ENCODE measurements at places on chromosomes 11 and 22.

DNA sequence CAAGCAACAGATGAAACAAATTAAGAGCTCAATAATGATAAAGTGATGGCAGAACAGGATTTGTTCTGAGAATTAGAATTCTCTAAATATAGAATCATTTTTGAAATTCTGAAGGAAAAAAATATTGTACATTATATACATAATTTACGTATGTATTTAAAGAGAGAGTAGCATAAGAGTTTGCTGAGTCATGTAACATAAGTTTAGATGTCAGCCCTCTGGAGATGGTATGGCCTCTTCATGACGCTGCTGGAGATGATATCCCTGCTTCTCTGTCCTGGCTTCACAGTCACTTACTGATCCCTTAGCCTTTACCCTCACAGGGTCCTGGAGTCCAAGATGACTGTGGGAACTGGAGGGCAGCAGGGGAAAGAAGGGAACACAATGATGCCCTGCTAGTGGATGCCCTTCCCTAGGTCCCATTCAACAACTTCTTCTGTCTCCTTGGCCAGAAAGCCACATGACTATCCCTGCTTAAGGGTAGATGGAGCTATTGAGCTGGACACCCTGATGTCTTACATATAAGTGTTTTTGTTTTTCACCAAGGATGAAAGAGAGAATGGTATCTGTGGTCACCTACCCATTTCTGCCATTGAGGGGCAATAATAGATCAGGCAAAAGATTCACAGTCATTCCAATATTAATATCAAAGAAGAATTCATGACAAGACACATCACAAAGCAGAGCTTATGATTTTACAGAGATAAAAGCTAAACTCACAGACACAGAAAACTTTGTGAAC lies 753.1 kb downstream of the TBC1D22A start:
- no peak for DNase-seq

DNA sequence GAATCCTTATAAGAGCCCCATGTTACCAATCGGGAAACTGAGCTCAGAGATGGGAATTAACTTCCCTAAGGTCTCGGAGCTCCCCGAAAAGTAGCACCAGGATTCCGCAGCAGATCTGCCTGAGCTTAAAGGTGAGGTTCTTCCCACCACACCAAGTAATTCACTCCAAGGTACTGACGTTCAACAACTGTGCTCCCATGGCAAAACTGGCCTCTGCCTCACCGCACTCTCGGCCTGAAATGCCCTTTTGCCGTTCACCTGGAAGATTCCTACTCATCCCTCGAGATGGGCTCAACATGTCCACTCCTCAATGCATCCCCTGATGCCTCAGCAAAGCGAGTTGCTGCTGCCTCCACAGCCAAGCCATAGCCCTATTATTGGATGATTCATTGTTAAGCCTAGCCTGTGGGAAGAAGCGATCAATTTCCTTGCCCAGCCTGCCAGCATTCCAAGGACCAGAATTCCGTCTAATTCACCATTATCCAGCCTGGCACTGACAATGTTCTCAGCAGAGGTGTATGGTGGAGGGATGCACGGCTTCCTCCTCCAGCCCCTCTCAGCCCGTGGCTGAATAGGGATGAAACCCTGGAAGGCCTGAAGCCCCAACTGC lies 4.2 kb downstream of the PLAAT3 start:
- no peak for DNase-seq

DNA sequence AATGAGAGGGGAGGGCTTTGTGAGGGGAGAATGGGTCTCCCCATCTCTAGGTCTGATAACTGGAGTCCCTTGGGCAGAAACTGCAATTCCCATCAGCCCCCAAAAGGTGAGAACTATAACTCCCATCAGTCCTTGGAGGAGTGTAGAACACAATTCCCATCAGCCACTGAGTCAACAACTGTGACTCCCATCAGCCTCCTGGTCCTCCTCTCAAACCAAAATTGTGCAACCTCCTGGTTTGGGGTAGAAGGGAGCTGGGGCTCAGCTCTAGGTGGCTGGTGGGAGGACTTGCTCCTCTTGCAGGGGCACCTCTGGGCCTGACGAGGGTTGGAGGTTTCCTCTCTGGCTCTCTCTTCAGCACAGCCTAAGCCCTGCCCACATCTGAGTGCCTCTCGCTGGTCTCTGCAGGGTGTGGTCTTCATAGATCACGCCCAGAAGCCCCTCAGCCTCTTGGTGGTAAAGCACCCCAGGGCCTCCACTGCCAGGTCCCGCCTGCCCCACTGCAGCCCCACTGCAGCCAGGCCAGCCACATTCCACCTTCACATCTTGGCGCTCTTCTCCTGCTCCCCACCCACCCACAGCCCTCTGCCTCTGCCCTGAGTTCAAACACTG lies 18.5 kb downstream of the SLC22A12 start:
- no peak for DNase-seq

- DNase-seq: no peak
Observed at GRCh38 chr11:100876815-100877520, 189.9 kb downstream of the ARHGAP42 start.
